ENCODE measurements at places on chromosomes 6 and 20. TPM values are rescaled to one million over a fixed set of nuclear protein-coding genes. Genes with fewer than 3 reads are reported as not detected.

- DNase-seq, result peak; percentile 85
These were observed at the start of gene TRIM27 for GRCh38 chr6:28923318-28924102. Gene TRIM27, minus strand, starts transcription at chr6:28923985. Its CDS starts 353 bp downstream, at chr6:28923632.

DNA sequence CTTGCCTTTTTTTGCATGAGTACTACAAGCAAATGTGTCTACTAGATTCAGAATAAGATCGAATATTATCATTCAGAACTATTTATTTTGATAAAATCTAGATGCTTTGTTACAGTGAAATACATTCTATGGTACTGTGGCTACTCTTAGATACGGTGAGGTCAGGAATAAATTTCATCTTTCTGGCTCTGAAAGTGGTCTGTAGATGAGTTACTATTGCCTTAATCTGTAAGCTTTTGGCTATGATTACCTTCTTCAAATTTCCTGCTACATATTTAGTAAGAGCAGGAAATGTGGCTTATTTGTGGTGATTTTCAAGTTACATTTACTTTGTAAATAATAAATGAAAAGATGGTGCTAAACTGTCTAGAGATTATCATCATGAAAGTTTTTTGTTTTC, 50.0 kb downstream of the SCAF8 start:
- DNase-seq, result no peak

GRCh38 chr20:57056651-57057050, 209.8 kb downstream of the BMP7 start:
- DNase-seq, result no peak

DNA sequence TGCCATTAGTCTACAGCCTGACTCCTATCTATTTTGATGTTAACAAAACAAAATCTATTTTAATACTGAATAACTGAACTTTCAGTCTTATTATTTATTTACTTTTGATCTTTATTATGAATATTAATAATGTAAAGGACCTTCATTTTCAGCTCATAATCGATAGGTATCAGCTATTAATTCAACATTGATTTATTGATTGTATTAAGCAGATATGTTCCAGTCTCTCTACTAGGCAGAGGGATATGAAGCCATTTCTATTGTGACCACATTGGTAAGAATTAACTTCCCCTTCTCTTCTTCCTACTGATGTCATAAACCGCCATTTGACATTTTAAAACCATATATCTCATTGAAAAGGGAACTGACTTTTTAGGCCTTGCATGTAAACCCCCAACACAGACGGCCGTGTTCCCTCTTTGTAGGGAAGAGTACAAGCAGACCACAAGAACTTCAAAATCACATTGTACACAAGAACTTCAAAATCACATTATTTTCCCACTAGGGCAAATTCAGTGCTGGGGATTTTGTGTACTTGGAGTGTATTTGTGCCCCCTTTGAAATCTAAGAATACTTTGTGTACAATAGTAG, 69.5 kb upstream of the FABP7 start:
- DNase-seq, result no peak

Gene IMPG1
- not detected for total RNA-seq

Measured in endothelial cell of umbilical vein (primary cell).